Frontal cortex (tissue), 4 donors: ENCODE measurements at places on chromosomes 3 and 15.
A peak's percentile ranks its signal among the peaks of the same experiment; 100 is the strongest.

DNA sequence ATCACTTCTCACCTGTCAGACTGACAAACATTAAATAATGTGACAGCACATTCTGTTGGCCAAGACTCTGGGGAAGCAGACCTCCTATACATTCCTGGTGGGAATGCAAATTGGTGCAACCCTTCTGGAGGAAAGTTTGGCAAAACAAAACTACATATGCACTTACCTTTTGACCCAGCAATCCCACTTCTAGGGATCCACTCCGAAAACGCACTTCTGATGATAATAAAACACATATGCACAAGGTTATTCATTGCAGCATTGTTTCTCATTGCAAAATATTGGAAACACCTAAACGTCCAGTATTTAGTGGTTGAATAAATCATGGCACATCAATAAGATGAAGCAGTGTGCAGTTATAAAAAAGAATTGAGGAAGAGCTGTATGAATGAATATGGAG is 145.5 kb upstream of the ABHD17C start:
- no peak for DNase-seq

GRCh38 chr3:99783011-99783573 is 34.6 kb upstream of the CMSS1 start:
- no peak for DNase-seq

GRCh38 chr3:15281817-15282216 is 50.6 kb downstream of the SH3BP5 start:
- DNase-seq: no peak

- DNase-seq: no peak
Measured at GRCh38 chr15:54345301-54345700, 367.1 kb downstream of the UNC13C start.

GRCh38 chr3:6282918-6283317 is 578.0 kb upstream of the GRM7 start:
- no peak for DNase-seq

DNA sequence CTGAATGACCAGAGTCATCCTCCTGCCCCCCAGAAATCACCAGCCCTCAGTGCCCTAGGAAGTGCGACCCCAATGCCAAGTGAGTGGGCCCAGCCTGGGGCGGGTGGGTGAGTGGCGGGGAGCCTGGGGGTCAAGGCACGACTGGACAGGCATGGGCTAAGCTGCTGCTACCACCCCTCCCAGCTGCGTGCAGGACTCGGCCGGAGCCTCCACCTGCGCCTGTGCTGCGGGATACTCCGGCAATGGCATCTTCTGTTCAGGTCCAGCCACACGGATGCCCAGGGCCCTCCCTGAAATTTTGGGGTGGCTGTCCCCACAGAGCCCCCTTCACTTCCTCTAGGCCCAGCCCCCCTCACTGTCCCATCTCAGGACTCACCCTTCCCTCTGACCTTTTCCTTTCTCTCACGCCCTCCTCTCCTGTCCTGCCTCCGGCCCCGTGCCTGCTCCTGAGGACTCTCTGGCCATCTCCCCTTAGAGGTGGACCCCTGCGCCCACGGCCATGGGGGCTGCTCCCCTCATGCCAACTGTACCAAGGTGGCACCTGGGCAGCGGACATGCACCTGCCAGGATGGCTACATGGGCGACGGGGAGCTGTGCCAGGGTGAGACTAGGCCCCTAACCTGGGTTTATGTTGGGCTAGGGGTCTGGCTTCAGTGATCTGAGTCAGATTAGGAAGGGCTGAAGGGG is 17.0 kb downstream of the NT5DC2 start:
- DNase-seq: no peak

DNA sequence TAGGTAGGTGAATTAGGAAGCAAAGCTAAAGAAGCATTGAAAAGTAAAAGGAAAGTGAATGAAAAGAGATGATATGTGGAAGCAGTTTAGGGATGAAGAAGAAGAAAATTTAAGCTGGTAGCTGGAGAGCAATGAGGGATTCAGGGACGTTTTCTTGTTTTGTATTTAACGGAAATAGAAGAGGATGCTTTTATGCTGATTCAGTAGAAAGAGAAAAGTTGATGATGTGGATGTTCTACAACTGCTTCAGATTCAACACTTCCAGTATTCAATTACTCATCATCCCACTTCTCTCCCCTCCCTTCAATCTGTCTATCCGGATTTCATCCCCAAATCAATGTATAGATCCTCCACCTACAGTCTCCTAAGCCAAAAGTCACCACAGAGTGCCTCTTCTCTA is 448.2 kb upstream of the CCDC54 start:
- no peak for DNase-seq

- no peak for DNase-seq
Measured at GRCh38 chr3:98188545-98188944, 22.0 kb downstream of the OR5H15 start.

GRCh38 chr3:141057946-141058800 is 7.0 kb downstream of the SPSB4 start:
- no peak for DNase-seq

DNA sequence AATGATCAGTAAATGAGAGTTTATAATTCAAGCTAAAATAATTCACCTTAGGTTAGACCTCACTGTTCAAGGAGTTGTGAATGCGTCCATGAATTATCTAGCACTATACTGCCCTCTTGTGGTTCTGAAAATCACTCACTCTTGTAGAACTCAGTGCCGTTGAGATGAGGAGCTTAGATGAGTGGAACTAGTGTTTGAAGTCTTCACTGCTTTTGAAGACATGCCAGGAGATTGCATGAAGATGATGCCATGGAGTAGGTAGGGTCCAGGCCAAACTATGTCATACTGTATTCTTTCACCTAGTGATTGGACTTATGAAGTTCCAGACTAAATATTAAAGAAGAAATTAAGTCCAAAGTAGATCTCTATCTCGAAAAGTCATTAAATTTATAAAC is 28.8 kb downstream of the LYSMD4 start:
- DNase-seq: peak; percentile 47

DNA sequence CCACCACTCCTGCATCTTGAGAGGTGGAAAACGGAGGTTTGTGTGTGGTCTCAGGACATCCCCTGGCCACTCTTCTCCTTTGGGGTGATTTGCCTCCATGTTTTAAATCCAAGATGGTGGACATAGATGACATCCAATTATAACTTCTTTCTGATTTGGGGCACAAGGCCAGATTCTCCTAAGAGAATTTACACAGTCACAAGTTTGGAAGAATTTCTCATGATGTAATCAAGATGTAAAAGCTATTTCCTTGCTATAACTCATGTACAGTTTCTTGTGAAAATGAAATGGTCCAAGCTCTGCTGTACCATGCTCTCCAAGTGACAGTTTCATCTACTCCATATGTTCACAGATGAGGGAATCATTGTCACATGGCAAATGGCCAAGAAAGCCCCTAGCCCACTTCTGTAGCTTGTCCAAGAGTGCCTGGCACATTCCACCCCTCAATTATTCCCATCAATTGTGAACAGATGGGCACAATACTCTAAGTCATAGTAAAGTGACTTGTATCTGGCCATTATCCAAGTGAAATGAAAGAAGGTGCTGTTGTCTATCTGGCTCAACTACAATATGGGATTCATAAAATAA is 134.6 kb upstream of the ROPN1 start:
- no peak for DNase-seq
